CD4-positive, alpha-beta T cell treated with Interleukin-1 beta for 1 hour (primary cell): ENCODE measurements at places on chromosomes 1 and 21.

GRCh38 chr1:211627259-211627658 is 48.2 kb downstream of the NEK2 start:
- no peak for DNase-seq

DNA sequence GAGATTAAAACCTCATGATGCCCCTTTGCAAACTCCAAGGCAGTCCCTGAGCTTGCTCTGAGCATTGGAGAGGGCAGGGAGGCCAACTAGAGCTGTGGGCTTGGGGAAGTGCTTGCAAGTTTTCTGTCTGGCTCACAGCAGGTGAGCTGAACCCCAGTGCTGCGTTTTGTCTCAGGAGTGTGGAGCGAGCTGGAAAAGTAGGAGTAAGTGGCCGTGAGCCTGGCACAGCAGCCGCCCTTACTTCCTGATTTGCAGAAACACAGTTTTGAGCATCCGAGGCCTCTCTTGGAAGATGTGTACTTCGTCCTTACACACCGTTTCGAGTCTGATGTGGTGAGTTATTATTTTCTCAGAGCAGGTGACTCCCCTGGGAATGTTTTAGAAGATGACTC is 221.2 kb upstream of the C1orf174 start:
- no peak for DNase-seq

GRCh38 chr1:228166170-228166936 is 749 bp downstream of the IBA57 start:
- peak; percentile 85 for DNase-seq

- DNase-seq: no peak
These were observed 46.4 kb downstream of the NRIP1 start for GRCh38 chr21:15018382-15018781.

DNA sequence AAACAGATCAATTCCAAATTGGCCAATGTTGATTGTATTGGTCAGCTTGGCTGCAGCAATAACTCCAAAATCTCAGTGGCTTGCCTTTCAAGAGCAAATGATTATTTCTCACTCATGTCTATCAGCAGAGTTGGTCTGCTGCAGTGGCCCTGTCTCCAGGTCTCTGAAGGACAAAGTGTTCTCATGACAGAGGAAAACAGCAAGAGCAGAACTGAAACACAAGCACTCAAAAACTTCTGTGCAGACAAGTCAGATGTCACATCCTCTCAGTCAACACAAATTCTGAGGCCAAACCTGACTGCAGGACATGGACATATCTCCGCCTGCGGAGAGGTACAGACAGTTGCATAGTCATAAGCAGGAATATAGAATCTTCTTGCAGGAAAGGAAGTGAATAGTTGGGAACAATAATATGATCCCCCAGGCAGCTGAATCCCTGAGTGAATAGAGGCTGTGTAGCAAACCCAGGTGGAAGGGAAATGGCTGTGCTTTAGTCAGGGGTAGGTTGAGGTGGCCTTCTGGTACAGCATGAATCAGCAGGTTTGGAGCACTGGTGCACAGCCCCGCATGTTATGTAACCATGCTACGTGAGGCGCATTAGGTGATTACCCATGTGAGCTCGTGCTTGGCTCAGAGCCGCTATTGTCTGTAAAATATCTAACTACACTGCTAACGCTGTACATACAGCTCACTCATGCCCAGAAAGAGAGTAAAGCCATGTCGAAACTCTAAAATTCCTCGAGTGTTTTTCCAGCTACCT is 17.1 kb upstream of the UBE2U start:
- no peak for DNase-seq

DNA sequence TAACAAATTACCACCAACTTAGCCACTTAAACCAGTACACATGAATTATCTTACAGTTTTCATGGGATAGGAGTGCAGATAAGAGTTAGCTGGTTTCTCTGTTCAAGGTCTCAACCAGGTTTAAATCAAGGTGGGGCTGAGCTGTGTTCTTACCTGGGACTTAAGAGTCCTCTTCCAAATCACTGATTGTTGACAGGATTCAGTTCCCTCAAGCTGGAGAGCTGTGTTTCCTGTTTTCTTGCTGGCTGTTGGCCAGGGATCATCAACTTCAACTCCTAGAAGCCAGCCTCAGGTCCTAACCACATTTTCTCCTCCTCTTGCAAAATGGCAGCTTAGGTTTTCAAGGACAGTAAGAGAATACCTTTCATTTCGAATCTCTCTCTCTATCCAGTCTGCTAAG is 123.8 kb upstream of the CHRM3 start:
- DNase-seq: no peak

GRCh38 chr1:224683936-224684335 is 67.8 kb downstream of the CNIH3 start:
- no peak for DNase-seq

DNA sequence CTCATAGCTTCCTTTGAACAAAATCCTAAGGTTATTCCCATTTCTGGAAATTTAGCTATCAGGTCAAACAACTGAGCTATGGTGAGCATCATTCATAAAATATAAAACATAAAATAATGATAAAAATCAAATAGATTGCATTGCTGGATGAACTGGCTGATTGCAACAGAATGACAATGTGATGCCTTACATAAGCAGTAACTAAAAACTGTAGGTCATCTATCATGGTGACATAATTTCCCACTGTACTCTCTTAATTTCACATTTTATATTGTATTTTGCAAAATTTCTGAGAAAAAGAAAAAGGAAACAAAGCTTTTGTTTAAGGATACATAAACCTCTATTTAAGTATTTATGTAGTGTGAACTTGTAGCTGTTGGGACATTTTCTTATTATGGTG is 4.6 kb downstream of the PTGER3 start:
- DNase-seq: no peak

- peak; percentile 73 for DNase-seq
These were observed 1.4 kb downstream of the BACH1 start for GRCh38 chr21:29299916-29300806.

GRCh38 chr1:41242342-41243078 is 404 bp upstream of the SCMH1 start:
- DNase-seq: peak; percentile 4

- no peak for DNase-seq
These were observed 31.4 kb upstream of the OLIG2 start for GRCh38 chr21:32994305-32994704.

GRCh38 chr1:205344066-205344928 is 12.4 kb downstream of the KLHDC8A start:
- DNase-seq: peak; percentile 36

GRCh38 chr21:38295997-38296764 is 39.4 kb downstream of the KCNJ15 start:
- DNase-seq: no peak

- no peak for DNase-seq
These were observed 24.9 kb downstream of the FAM163A start for GRCh38 chr1:179767996-179768395.

DNA sequence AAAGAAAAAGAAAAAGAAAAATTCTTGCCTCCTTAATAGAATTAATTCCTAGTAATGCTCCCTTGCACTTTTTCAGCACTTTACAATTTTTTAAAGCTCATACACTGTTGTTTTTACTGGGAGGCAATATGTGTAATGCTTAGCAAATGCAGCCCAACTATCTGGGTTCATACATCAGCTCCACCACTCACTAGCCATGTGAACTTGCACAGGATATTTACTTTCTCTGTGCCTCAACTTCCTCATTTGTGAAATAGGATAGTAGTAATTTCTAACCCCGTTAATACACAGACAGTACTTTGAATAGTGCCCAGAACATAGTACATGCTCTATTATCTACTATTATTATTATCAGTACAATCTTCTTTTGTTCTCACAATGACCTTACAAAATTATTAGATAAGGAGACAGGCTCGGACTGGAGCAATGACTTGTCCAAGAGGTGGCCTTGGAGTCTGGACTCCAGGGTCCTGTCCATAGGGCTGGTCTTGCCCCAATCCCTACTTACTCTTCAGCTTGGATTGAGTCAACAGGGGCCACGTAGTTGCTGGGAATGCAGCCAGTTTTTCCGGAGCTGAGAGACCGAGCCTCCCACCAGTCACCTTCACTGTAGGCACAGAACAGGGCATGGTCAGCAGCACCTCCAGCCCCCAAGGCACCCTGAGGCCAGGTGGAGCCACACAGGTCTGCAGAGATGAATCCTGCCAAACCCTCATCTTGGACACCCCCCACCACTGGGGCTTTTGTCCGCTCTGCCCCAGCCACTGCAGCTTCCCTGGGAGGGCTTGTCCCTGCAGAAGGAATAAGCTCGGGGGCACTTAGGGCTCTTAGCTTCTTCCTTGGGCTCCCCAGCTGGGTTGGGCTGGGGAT is 13.7 kb downstream of the FGR start:
- DNase-seq: no peak

GRCh38 chr21:33866826-33867225 is 48.8 kb downstream of the ATP5PO start:
- DNase-seq: no peak

- no peak for DNase-seq
These were observed 46.9 kb upstream of the PRRC2C start for GRCh38 chr1:171438441-171438840.

DNA sequence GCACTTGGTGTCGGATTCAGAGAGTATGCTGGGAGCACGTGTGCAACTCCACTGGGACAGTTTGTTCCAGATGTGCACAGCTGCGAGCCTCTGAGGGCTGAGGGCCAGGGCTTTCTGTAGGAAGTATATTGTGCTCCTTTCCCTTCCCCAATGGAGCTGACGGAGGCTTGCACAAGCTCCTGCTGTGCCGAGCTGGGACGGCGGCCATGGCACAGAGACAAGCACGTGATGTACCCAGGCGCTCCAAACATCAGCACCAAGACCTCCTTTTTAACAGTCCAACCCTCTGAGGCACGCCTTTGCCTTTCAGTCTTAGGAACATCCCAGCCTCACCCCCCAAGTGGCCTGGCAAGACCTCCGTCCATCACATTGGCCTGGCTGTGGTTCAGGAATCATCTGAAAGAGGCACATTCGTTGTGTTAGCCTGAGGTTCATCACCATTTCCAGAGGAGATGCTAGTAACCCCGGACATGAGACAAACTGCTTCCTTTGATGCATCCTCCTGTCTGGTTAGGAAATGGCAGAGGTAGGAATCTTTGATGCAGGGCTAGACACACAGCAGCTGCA is 339.2 kb upstream of the KAZN start:
- DNase-seq: no peak

GRCh38 chr1:109620401-109620791 is 759 bp downstream of the AMPD2 start:
- no peak for DNase-seq

DNA sequence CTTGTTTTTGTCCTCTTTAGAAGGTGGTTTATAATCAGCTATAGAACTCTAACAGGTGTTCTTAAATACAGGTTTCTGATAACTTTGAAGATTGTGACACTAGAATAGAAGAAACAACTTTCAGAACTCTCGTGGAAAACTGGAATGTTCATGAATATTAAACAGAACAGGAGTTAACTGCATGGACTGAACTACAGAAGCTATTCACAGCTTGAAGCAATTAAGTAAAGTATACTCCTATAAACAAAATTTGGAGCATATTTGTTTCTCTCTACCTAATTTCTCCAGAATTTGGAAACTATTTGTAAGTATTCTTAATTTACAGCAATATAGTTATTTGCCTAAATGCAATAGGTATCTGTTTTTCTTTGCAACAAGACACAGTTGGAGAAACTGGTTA is 824.8 kb downstream of the ADGRL2 start:
- DNase-seq: no peak

- DNase-seq: no peak
These were observed 209.8 kb downstream of the DISC1 start for GRCh38 chr1:231836227-231836893.

DNA sequence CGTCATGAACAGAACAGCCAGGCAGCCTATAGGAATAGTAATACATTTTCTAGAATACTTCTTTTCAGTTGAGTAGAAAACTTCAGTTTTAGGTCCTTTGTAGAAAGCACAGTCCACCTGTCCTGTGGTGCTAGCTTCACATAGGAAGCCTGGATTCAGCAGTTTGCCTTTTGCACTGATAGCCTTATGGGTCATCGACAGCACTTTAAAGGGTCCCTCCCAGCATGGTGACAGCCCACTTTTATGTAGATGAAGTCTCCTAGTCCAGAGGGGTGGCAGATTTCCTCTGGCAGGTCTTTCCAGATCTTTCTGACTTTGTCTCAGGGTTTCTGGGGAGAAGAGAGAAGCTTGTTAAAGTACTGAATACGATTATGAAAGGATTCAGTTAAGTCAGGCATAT is 161.4 kb upstream of the TNR start:
- no peak for DNase-seq

GRCh38 chr1:10195570-10195969 is 14.8 kb upstream of the KIF1B start:
- no peak for DNase-seq

DNA sequence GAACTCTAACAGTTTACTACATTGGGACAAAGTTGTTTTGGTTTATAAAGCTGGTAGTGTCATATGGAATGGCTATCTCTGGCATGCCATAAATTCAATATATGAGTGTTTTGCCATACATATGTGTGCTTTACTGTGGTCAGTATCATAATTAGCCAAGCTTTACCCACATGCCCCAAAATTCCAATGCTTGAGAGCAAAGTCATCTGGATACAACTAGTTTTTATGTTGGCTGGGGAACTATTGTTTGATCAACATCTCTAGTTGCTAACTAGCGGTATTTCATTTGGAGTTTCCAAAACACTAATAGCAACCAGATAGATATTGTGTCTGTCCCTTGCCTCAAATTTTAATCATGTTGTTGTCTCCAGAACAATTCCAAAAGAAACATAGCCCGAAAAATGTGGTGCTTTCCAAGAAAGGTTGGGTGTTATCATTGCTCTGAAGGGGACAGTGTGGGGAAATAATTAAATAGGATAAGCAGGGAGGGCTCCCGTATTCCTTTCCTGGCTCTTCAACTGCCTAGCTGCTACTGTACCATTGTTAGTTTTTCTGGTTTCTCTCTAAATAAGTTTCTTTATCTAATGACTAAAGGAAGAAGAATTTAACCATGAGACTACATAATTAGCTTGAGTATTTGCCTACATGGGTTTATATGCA is 136.1 kb downstream of the TGFB2 start:
- DNase-seq: no peak

- no peak for DNase-seq
These were observed 712 bp upstream of the LAMB3 start for GRCh38 chr1:209652873-209653401.

GRCh38 chr1:174262349-174263241 is 103.3 kb downstream of the RABGAP1L start:
- DNase-seq: no peak

GRCh38 chr21:45623436-45623835 is 20.1 kb upstream of the PCBP3 start:
- no peak for DNase-seq

GRCh38 chr1:205582471-205583291 is 49.1 kb downstream of the ELK4 start:
- peak; percentile 16 for DNase-seq

DNA sequence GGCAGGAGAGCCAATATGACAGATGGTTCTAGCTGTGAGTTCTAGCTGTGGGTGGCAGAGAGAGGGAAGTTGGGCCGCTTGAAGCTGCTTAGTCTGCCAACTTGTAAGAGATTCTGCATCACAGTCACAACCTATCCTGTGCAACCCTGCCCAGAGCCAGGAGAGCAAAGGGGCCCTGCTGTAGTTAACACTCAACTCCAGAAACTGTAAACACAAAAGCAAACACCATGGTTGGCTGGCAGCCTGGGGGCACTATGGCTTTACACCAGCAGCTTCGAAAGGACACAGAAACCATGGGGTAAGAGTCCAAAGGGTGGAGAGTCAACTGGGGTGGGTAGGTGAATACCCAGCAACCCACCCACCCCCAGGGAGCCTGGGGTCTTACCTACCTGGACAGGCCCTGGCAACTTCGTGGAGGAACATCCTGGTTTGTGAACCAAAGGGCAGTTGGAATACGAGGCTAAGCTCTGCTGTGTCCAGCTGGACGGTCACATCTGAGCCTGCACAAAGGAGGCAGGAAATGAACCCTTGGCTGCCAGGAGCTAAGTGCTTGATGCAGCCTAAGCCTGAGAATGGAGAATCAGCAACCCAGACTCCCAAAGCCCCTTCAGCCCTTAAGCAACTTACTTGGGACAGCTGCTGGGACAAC is 6.4 kb downstream of the INPP5B start:
- DNase-seq: no peak
